ENCODE measurements at places on chromosomes 7 and 10. TPM values are rescaled to one million over a fixed set of nuclear protein-coding genes. Genes with fewer than 3 reads are reported as not detected.

The TFR2 gene
- total RNA-seq: 6.2 TPM

The NYAP1 gene
- 0.38 TPM for total RNA-seq

The EPDR1 gene
- 0.41 TPM for total RNA-seq

The HECW1 gene
- not detected for total RNA-seq

DNA sequence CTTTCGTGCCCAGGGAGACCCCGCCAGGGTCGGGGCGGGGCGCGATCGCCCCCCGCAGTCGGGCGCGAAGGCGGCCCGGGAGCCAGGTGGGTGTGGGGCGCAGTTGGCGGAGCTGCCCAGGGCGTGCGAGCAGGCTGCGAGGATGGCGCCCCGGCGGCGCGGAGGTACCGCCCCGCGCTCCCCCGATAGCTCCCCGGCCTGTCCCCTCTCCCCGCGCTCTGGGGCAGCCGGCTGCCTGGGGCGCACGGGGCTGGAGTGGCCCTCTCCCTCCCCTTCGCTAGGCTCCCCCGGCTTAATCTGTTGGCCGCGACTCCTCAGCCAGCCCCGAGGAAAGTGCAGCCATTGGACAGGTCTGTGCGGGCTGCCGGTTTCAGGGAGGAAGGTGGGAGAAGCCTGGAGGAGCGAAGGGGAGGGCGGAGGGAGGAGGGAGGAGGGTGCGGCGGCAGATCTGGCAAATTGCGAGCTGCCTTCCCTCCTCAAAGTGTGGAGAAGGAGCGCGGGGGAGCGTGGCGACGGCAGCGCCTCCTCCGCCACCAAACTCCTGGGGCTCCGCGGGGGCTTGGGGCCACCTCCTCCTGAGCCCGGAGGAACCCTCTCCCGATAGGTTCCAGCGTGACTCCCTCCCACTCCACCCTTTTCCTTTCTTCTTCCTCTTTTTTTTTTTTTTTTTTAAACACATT lies 361 bp upstream of the PLXDC2 start:
- H3K27me3 ChIP-seq: no peaks in the 10 kb centered on the region
- H3K36me3 ChIP-seq: no peaks in the 10 kb centered on the region
- no peak overlapping the region for H3K27ac ChIP-seq
- DNase-seq: no peak
- H3K4me1 ChIP-seq: no peaks in the 10 kb centered on the region
- H3K4me3 ChIP-seq: no peak overlapping the region

GRCh38 chr10:46301721-46302479 lies 15.1 kb downstream of the ANTXRL start:
- no peak overlapping the region for H3K4me3 ChIP-seq
- peaks cover 18% of the 10 kb centered on the region for H3K4me1 ChIP-seq
- H3K36me3 ChIP-seq: no peaks in the 10 kb centered on the region
- DNase-seq: no peak
- no peak overlapping the region for H3K27ac ChIP-seq

DNA sequence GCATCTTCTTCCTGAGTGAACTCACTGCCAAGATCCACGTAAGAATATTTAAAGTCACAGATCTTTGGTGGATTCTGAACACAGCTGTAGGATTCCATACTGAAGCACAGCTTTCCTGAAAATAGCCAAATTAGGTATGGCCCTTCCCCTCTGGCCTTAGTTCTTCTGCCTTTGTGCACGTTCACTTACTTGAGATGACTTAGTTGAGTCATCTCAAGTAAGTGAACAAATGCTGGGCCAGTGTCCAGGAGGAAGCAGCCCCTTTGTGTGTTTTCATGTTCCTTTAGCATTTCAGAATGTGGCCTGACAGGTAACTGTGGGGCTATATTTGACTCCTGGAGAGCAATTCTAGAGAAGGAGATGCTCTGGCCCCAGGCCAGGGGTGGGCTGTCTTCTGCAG lies 51.5 kb downstream of the CCNY start:
- no peak overlapping the region for H3K27ac ChIP-seq
- H3K4me3 ChIP-seq: no peak overlapping the region

GRCh38 chr7:55363386-55364170 lies 1.6 kb upstream of the LANCL2 start:
- H3K4me3 ChIP-seq: no peak overlapping the region
- no peak for DNase-seq
- no peak overlapping the region for H3K27ac ChIP-seq
- H3K27me3 ChIP-seq: no peaks in the 10 kb centered on the region

- H3K27ac ChIP-seq: no peak overlapping the region
- H3K4me1 ChIP-seq: no peaks in the 10 kb centered on the region
- no peaks in the 10 kb centered on the region for H3K27me3 ChIP-seq
- H3K4me3 ChIP-seq: no peak overlapping the region
Measured at GRCh38 chr10:70742537-70743429, 42.4 kb downstream of the TBATA start.

- no peak overlapping the region for H3K27ac ChIP-seq
- peaks cover under 1% of the 10 kb centered on the region for H3K4me1 ChIP-seq
- no peak for DNase-seq
- no peaks in the 10 kb centered on the region for H3K27me3 ChIP-seq
Measured at GRCh38 chr10:122702275-122702674, 2.6 kb upstream of the C10orf120 start.

GRCh38 chr7:36661135-36661840 lies 63.0 kb downstream of the AOAH start:
- H3K4me3 ChIP-seq: no peak overlapping the region
- H3K27ac ChIP-seq: no peak overlapping the region
- DNase-seq: no peak
- no peaks in the 10 kb centered on the region for H3K27me3 ChIP-seq

- H3K4me1 ChIP-seq: peaks cover 26% of the 10 kb centered on the region
- peaks cover 42% of the 10 kb centered on the region for H3K27me3 ChIP-seq
- DNase-seq: no peak
Measured at GRCh38 chr10:117544004-117544701, 1.6 kb downstream of the EMX2 start.

GRCh38 chr10:127679642-127680255 lies 57.2 kb upstream of the FOXI2 start:
- H3K4me1 ChIP-seq: no peaks in the 10 kb centered on the region
- no peak overlapping the region for H3K27ac ChIP-seq
- no peak overlapping the region for H3K4me3 ChIP-seq
- no peaks in the 10 kb centered on the region for H3K27me3 ChIP-seq

DNA sequence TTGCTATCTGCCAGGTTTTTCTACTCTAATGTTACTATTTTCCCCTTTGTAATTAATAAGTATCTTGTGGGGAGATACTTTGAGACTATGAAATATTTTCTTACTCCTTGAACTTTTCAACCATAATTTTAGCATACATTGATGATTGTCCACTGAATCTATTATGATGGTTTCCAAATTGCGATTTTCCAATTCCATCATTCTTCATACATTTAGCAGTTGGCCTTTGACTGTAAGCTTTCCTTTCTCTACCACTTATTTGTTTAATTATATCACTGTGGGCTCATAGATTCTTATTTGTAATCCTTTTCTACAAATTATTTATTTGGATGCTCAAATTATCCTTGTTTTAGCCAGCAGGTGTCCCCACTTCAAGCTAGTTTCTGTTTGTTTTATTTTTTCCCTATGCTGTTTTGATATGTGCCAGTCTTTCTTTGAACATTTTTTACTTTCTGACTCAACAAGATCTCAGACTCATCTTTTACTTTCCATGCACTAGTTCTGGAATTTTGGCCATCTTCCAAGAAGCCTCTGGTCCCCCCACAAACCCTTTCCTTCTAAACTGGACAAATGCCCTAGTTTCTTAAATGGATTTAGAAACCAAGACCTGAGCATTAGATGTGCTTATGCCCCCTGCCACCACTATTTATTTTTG lies 11.4 kb upstream of the MRPS16 start:
- no peak overlapping the region for H3K4me3 ChIP-seq
- no peaks in the 10 kb centered on the region for H3K4me1 ChIP-seq
- H3K27ac ChIP-seq: no peak overlapping the region
- H3K36me3 ChIP-seq: no peaks in the 10 kb centered on the region
- peak; percentile 6 for DNase-seq

DNA sequence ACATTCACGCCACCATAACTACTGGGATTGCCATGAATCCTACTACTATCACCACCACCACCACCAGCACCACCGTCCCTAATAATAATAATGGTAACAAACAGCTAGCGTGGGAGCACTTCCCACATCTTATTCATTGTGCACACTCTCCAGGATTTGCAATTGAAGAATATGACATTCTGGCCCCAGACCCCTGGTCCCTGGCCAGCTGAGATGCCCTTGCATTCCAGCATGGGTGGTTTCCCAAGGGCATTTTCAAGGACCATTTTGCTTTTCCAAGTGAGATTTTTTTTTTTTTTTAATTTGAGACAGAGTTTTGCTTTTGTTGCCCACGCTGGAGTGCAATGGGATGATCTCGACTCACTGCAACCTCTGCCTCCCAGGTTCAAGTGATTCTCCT lies 14.7 kb downstream of the CTBP2 start:
- no peaks in the 10 kb centered on the region for H3K4me1 ChIP-seq
- no peaks in the 10 kb centered on the region for H3K27me3 ChIP-seq
- H3K36me3 ChIP-seq: no peaks in the 10 kb centered on the region
- DNase-seq: no peak
- H3K4me3 ChIP-seq: no peak overlapping the region

DNA sequence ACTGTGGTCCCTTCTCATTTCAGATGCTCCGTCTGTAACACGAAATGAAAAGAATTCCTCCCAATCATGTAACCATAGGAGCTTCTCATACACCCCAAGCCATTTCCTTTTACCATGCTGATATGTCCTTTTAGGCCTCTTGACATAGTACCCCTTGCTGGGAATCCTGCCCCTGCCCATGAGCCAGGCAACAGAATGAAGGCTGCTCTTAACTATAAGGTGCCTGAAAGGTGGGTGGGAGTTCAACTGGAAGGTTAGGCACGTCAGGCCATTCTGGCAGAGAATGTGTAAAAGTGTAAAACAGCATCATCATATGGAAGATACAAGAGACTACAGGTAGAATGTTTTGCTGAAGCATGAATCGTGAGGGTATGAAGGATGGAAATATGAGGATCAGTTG lies 22.5 kb downstream of the IL2RA start:
- no peak overlapping the region for H3K4me3 ChIP-seq
- no peak overlapping the region for H3K27ac ChIP-seq
- no peaks in the 10 kb centered on the region for H3K36me3 ChIP-seq
- peaks cover 90% of the 10 kb centered on the region for H3K4me1 ChIP-seq

DNA sequence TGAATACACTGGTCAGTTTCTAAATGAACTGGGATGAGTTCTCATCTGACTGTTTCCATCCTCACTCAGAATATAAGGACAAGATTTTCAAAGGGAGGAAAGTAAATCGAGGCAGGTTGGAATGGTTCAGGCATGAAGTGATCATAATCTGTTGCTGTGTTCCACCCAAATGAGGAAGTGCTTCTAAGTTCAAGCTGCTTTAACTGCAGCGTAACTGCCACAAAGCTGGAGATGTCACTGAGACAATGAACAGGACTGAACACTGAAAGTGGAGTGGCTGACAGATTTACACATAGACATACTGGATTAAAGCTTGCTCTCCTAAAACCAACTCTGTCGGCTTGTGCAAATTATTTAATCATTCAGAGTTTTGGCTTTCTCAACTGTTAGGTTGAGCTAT lies 66.6 kb downstream of the GPR37 start:
- DNase-seq: no peak
- no peak overlapping the region for H3K4me3 ChIP-seq
- no peak overlapping the region for H3K27ac ChIP-seq
- H3K4me1 ChIP-seq: no peaks in the 10 kb centered on the region
- no peaks in the 10 kb centered on the region for H3K36me3 ChIP-seq
- H3K27me3 ChIP-seq: no peaks in the 10 kb centered on the region

- H3K36me3 ChIP-seq: no peaks in the 10 kb centered on the region
- H3K4me3 ChIP-seq: no peak overlapping the region
- H3K27ac ChIP-seq: no peak overlapping the region
Measured at GRCh38 chr10:99993701-99994689, 15.8 kb downstream of the DNMBP start.

- DNase-seq: no peak
- no peaks in the 10 kb centered on the region for H3K36me3 ChIP-seq
- no peak overlapping the region for H3K27ac ChIP-seq
Measured at GRCh38 chr7:29277436-29278215, 83.1 kb downstream of the CHN2 start.

DNA sequence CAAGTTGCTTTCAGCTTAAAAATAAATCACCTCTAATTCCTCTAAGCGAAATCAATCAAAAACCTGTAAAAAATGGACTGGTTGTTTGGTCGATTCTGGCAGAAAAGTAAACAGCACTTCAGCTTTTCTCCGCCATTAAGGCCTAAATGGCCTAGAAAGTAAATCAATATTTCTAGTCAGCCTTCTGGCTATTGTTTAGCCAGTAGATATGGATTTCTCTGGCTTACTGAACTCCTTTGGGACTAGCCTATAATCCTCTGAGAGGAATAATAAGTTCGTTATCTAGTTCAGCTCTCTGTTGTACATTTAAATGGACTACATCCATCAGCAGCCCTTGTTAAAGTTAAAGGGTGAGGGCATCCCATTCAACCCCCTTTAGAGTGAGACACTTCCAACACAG lies 400.1 kb upstream of the ETV1 start:
- H3K27me3 ChIP-seq: no peaks in the 10 kb centered on the region
- no peaks in the 10 kb centered on the region for H3K4me1 ChIP-seq
- no peak for DNase-seq
- H3K27ac ChIP-seq: no peak overlapping the region

GRCh38 chr10:46033602-46034011 lies 3.2 kb upstream of the NCOA4 start:
- no peak overlapping the region for H3K27ac ChIP-seq
- peaks cover 17% of the 10 kb centered on the region for H3K4me1 ChIP-seq
- H3K4me3 ChIP-seq: no peak overlapping the region

DNA sequence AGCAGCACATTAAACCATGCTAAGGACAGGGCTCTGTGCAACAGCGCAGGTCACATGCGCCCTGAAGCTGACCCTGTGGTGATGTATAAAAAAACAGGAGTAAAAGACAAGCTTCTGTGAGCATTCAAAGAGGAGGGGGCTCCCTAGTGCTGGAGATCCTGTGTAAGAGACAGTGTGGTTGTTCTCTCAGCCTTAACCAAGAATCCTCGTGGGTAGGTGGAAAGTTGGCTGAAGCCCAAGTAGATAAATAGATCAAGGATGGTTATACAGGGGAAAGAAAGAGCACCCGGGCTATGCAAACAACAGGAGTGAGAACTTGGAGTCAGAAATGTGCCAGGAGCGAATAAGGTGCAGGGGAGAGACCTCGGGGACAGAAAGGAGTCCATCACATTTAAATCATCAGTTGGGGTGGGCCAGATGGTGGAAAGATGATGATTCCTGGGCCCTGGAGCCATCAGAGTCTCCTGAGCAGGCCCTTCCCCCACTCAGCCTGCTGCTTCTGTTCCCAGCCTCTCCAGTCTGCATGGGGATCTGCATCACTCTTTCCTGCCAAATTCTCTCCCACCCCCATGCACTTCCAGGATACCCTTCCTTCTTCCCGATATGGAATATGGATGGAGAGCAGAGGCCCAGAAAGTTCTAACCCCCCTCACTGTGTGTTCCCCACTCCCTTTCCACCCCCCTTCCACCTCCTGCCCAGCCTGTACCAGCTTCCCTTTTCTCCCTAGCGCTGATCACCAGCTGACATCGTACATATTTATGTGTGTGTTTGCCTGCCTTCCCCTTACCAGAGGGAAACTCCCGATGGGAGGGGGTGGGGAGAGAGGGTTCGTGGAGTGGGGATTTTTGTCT lies 78.1 kb upstream of the PRR15 start:
- DNase-seq: no peak
- no peak overlapping the region for H3K4me3 ChIP-seq
- no peak overlapping the region for H3K27ac ChIP-seq
